NCI-H526 treated with DMSO at 0.1 percent for 48 hours (cell line): ENCODE measurements at places on chromosomes 3 and 15.
A peak's percentile ranks its signal among the peaks of the same experiment; 100 is the strongest.

GRCh38 chr15:71110405-71111180 is 4.7 kb upstream of the THSD4 start:
- DNase-seq: no peak

GRCh38 chr3:150778793-150779401 is 15.9 kb upstream of the SIAH2 start:
- no peak for DNase-seq

DNA sequence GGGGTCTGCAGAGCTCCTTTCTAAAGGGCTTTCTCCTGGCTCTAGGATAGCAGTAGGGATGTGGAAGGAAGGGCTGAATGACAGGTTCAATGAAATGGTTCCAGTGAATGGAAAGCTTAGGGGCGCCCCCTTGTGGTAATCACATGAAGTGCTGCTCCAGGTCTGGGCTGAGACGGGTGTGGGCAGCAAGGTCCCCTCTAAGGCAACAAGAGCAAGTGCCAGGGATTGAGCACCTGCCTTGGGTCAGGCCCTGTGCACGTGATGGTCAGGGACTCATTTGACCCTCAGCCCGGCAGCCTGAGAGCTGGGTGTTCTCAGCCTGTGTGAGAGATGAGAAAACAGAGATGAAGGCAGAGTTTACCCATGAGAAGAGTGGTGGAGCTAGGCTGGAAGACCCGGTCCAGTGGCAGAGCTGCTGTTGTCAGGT is 12.1 kb upstream of the CX3CR1 start:
- DNase-seq: peak; percentile 9

- no peak for DNase-seq
These were observed 21.0 kb downstream of the SLC25A20 start for GRCh38 chr3:48877671-48878070.

DNA sequence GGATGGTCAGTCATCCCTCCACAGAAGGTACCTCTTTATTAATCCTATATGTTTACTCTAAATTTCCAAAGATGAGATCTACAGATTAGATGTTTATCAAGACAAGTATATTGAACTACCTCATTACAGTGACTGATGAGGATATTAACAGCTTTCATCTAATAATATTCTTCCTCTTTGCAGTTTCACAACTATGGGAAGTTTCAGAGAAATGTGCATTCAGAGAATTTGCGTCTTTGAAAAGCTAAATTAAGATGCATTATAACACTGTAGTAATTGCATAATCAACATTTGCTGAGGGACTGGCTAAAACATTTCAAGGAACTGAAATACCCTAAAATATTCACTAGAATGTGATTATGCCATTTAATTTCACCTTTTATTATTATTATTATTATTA is 46.7 kb downstream of the MCF2L2 start:
- DNase-seq: no peak

DNA sequence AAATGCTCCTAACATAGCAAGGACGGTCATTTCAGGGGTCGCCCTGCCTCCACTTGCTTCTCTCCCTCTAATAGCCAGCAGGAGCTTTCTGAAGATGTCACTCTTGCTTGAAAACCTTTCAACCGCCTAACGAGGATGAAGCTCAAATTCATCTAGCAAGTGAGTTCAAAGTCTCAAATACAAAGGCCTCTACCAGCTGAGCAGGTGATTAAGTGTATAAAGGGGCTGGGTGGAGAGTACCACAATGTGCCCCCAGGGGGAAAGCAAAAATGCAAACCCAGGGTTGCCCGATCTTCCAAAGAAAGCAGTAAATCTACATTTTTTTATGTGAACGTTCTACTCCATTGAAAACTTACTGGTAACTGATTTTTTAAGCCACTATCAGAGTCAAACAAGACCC is 50.4 kb upstream of the GRIP2 start:
- no peak for DNase-seq

DNA sequence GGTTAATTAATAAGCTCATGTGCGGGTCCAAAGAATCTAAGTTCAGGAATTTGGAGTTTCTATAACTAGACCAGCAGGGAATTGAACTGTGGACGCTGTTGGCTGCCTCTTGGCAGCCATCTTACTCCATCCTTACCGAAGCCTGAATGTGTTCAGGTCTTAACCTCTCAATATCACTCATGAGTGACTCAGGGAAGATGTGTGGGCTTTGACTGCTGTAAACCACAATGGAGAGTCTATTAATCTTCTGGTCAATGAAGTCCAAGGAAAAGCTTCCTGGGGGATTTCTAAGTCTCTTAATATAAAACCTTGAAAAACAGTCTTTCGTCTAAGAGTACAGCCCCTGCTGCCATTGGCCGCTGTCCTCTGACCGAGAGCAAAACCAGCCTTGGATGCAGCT is 46.7 kb upstream of the OXTR start:
- DNase-seq: no peak

DNA sequence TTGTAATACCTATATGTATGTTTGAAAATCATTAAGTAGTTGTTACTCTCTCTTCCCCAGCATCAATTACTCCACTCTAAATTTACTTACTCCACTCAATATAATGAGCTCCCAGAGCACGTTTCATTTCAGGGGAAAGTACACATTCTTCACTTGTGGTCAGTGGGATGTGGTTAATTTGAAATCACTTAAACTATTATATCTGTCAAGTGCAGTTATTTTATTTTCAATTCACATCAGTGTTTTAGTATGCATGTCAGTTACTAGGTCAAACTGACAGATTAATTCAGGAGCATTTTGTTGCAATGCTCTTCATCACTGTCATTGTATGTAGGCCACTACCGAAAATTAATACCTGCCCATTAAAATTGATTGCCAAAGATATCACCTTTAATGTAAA is 376.1 kb downstream of the ZIC4 start:
- no peak for DNase-seq

DNA sequence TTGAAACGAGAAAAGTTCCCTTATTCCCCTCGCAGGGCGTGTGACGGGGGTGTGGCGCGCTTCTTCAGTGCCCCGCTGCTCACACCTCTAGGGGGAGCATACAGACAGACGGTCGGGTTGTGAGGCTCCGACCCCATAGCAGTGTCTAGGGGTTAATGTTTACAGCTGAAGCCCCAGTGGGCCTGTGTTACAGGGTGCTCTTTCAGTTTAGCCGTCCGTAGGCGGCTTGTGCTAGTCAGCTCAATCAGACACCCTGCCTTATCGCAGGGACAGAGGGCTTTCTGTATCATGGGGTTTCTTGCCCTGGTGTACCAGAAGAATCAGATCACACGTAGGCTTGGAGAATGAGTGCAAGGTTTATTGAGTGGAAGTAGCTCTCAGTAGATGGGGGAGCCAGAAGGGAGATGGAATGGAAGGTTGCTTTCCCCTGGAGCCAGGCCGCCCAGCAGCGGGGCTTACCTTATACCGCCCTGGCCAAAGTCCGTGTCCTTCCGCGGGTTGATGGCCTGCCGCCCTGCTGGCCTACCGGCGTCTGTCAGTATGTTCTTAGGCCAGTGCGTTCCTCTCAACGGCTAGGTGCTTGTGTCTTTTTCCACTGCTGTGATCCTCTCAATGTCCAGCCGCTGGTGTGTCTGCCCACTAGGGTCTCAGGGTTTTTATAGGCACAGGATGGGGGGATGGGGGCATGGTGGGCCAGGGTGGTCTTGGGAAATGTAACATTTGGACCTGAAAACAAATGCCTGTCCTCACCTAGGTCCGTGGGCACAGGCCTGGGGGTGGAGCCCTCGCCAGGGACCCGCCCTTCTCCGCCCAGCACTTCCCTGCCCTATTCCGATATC is 32.2 kb upstream of the ACP3 start:
- no peak for DNase-seq

DNA sequence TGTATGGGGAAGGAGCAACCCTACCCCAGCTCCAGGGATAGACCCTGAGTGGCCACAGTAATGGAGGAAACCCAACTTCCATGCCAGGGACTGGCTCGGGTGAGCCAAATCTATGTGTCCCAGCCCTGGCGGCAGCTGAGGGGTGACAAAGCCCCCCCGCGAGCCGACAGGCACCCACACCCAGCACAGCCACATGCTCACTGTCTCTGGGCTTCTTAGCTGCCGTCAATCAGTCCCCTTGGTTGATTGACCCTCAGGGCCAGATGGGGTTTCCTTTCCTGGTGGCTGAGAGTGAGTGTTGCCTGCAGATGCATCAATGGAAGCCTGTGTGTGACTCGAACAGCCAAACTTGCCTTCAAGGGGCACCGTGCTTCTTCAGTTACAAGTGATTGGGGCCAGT is 2.1 kb upstream of the OCA2 start:
- no peak for DNase-seq

- DNase-seq: no peak
These were observed 61.5 kb downstream of the OSBPL10 start for GRCh38 chr3:31919528-31919927.

DNA sequence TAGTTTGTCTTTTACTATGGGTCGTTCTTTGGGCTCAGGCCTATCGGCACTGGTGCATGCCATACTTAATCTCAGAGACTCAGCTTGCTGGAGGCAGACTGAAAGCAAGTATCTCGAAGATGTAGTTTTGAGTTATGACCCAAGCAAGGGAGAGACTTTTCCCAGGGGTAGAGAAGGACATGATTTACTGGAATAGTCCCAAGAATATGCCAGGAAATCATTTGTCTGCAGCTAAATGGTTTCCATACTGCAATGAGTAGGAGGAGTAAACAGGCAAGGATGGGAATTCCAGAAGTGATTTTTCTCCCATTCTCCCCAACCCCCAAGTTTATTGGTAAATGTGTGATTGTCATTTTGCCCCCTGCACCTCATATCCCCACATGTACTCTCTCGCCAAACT is 35.4 kb upstream of the LACTB start:
- DNase-seq: no peak

- DNase-seq: no peak
These were observed 42.3 kb upstream of the ROBO1 start for GRCh38 chr3:79810092-79810491.

GRCh38 chr15:83746231-83746630 is 92.3 kb downstream of the ADAMTSL3 start:
- DNase-seq: no peak

DNA sequence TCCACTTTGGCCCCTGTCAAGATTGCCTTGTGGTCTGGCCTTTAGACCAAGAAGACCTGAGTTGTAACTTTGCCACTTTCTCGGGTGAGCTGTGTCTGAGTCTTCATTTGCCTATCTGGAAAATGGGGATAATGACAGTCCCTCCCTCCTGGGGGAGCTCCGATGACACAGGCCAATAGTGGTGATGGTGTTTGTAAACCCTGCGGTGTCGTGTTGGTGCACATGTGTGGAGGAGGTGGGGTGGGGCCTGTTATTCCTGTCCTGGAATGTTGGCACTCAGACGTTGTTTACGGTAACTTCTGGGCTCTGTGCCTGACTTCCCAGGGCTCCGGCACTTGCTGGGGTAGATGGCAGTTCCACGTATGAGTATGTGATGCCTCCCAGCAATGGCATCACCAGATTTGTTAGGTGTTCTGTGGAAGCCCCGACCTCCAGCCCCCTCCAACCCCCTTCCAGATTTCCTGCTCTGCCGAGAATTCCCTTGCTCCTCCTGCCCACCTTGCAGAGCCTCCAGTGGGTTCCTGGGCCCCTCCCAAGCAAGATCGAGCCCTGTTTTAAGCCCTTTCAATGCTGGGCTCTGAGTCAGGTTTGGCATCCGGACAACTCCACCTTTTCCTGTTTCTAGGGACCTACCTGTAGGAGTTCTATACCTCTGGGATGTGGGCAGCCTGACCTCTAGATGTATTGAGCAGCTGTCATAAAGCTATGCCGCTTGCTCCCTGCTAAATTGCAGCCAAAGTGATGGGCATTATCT is 31.4 kb downstream of the HRH1 start:
- DNase-seq: no peak

DNA sequence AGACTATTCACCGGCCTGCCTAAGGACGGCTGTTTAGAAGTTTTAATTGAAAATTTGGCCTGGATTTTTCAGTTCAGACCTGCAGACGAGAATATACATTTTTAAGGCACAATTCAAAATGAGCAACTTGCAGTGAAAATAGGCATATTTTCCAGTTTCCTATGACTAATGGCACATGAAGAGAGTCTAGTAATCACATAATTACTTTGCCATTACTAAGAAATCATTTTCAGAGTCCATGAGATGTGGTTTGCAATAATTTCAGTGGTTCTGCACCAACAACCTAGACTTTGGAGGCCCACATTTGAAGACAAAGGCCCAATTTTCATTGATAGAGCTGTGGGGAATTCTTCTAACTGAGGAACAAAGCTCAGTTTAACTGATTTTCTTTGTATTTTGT is 205.3 kb downstream of the SOX2 start:
- DNase-seq: no peak

GRCh38 chr3:68342426-68342825 is 589.9 kb downstream of the TAFA4 start:
- DNase-seq: no peak

- DNase-seq: no peak
These were observed 44.4 kb downstream of the RAB7A start for GRCh38 chr3:128770387-128770786.

GRCh38 chr3:176376531-176376930 is 820.8 kb downstream of the TBL1XR1 start:
- DNase-seq: no peak

- no peak for DNase-seq
These were observed 1.3 kb downstream of the SLC27A2 start for GRCh38 chr15:50183112-50183794.

GRCh38 chr3:171666516-171666915 is 143.8 kb downstream of the PLD1 start:
- no peak for DNase-seq

DNA sequence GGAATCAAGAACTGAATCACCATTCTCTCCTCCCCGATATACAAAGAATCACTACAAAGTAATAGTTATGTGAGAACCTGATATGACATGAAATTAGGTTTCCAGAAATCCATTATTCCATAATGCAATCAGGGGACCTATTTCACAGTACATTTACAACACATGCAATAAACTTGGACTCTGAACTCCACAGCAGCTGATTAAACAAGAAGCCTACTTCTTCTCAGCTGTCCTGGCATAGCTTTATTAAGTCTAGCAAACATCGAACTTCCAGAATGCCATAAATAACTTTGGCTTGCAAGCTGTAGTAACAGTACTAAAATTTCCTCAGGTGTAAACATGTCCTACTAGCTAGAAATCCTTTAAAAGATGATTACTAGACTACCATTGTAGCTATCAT is 17.8 kb downstream of the PDCD10 start:
- DNase-seq: no peak

DNA sequence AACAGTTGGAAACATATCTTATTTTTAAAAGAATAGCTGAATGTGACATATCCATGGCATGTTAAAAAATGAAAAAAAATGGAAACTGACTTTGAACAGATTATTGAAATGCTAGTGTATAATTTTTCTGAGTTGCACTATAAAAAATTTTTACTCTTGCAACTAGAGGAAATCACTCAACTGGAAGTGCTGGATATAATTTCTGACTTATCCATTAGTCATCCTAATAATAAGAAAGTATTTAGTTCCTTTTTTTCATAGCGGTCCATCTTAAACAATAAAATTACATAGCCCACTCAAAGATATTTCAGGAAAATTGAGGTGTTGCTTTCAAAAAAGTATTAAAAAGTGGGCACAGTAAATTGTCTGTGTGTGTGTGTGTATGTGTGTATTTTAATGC is 80.7 kb downstream of the MBNL1 start:
- no peak for DNase-seq

DNA sequence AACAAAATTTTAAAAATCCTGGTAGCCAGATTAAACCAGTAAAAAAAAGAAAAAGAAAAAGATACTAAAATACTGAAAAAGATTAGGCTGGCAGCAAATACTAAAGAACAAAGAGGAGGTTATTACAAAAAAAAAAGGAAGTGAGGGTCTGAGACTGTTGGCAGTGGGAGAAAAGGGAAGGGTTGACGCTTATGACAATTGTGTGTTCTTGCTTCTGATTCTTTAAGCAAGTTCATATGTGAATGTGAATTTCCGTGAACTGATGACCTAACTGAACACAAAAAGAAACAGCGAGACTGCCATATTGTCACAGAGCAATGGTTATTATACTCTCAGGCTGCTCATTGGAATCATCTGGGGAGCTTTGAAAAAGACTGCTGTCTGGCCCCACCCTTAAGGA is 56.5 kb downstream of the ATP13A4 start:
- DNase-seq: no peak
